ENCODE measurements at places on chromosomes 2 and 18.

GRCh38 chr2:98445683-98446581 is 1.3 kb downstream of the INPP4A start:
- DNase-seq: no peak

GRCh38 chr18:58992301-58993231 is 127.9 kb downstream of the ZNF532 start:
- DNase-seq: no peak

DNA sequence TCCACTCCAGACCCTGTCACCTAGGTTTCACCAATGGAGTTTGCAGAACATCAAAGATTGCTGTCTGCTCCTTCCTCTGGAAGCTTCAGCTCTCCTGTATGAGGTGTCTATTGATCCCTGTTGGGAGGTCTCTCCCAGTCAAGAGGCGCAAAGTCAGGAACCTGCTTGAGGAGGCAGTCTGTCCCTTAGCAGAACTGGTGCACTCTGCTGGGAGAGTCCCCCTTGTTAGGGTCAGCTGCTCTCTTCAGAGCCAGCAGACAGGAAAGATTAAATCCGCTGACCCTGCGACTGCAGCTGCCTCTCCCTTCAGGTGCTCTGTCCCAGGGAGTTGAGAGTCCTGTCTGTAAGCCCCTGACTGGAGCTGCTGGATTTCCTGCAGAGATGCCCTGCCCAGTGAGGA is 195.7 kb downstream of the PPP1R1C start:
- DNase-seq: no peak

DNA sequence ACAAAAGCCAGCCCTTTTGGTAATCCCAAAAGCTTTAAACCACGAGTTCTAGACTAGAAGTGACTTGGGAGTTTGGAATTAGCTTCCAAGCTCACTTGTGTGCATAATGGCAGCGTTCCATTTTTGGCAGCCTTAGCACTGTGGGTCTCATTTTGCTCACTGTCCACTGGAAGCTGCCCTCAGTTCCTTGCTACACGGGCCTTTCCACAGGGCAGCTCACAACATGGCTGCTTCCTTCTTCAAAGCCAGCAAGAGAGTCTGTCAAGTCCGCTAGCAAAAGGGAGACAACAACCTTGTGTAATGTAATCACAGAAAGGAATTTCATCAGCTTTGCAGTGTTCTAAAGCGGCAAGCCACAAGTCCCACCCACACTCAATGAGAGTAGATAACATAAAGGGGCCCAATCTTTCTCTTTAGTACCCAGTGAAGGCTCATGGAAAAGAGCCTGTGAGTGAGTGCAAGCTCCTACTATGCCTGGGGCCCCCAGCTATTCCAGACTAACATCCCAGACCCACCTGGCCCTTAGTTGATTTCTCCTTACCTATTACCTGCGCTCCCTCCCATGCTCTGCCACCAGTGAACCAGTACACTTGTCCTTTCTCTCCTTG is 239.7 kb upstream of the FBXO11 start:
- DNase-seq: no peak

- DNase-seq: no peak
Measured at GRCh38 chr2:181655519-181655918, 1.4 kb downstream of the CERKL start.

DNA sequence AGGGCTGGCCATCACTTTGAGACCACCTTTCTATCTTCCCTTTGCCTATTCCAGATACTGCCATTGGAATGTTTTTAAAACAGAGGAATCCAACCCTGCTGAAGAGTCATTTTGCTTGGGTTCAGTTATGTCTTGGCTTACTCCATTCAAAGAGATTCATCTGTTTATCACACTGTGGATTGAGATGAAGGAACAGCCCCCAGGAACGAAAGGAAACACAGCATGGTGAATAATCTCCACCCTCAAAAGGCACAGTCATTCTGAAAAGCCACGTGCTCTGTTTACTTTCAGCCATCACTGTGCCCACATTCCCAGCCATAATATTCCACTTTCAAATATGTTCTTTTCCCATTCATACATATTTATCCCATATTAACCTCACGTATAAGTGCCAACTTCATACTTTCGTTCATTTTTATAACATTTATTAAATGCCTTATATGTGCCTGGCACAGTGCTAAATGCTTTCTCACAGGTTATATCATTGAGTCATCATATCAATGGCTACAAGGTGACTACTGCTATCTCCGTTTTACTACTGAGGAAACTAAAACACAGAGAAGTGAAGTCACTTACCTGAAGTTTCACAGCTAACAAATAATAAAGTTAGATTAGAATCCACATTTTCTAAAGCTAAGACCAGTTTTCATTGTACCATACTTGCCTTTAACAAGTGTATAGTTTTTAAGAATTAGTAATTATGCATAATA is 143.6 kb downstream of the OSR1 start:
- DNase-seq: no peak

DNA sequence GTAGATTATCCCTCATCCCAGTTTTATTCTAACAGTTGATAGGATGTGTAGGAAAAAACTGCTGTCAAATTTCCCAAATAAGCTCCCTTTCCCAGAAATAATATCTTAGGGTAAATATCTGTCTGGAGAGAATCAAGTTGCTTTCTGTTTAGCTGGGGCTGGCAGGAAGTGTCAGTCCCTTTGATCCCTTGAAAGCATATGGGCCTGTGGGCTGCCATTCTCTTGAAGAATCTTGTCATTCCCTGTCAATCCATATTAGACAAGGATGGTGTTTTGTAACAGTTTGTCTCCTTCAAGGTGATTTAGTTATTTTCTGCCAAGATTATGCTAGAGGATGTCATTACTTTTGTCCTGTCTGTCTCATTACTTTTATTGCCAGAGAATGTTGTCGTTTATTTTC is 37.1 kb upstream of the UBE2E3 start:
- no peak for DNase-seq

GRCh38 chr2:197784956-197785941 is at the start of gene BOLL:
BOLL (minus strand) TSS chr2:197785319; CDS start chr2:197781850, 3,469 bp downstream.
- no peak for DNase-seq
